Activated CD4-positive, alpha-beta memory T cell treated with anti-CD3 and anti-CD28 coated beads for 36 hours (primary cell): ENCODE measurements at places on chromosomes 5 and 9. TPM values are rescaled to one million over a fixed set of nuclear protein-coding genes. Genes with fewer than 3 reads are reported as not detected.

GRCh38 chr9:79268806-79269205, 303.0 kb upstream of the TLE4 start:
- H3K27ac ChIP-seq: no peak overlapping the region
- DNase-seq: no peak
- H3K4me3 ChIP-seq: no peak overlapping the region
- no peaks in the 10 kb centered on the region for H3K36me3 ChIP-seq

GRCh38 chr9:14307989-14308852, 5.7 kb downstream of the NFIB start:
- peaks cover 2% of the 10 kb centered on the region for H3K36me3 ChIP-seq
- no peak overlapping the region for H3K27ac ChIP-seq
- H3K4me1 ChIP-seq: peaks cover 8% of the 10 kb centered on the region
- no peak for DNase-seq
- H3K27me3 ChIP-seq: peaks cover 51% of the 10 kb centered on the region

CDH9 gene
- total RNA-seq: not detected

DNA sequence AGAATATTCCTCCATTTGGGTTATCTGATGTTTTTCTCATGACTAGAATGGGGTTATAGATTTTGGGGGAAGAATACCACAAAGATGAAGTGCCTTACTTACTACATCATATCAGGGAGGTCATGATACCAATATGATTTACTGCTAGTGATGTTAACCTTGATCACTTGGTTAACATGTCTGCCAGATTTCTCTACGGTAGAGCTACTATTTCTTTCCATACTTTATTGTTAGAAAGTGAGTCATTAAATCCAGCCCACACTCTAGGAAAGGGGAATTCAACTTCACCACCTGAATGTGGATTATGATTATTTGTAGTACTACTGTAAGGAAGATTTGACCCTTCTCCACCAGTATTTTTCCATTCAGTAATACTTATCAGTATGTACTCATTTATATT, 64.7 kb downstream of the UBE2R2 start:
- no peak overlapping the region for H3K4me3 ChIP-seq
- no peaks in the 10 kb centered on the region for H3K27me3 ChIP-seq
- H3K36me3 ChIP-seq: no peaks in the 10 kb centered on the region

CER1 gene
- total RNA-seq: not detected
